NCI-H2171 treated with DMSO at 0.1 percent for 48 hours (cell line): ENCODE measurements at places on chromosomes 3 and 15.

DNA sequence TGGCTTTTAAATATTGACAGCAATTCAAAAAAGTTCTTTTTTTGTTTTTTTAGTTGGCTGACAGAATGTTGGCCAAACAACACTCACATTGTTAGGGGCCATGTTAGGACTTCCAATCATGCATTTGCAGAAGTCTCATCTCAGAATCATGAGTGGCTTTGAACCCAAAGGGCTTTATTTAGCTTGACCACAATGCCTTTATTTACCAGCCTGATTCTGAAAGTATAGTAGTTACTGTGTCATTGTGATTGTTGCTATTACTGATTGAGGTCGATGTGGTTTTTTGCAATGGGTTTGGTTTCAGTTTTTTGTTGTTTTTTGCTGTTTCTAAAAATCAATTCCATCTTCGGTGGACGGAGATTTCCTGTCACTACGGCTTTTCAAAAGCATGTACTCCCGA lies 7.2 kb downstream of the GLDN start:
- no peak for DNase-seq

- DNase-seq = no peak
Measured at GRCh38 chr3:126277629-126278378, 79.4 kb downstream of the KLF15 start.

DNA sequence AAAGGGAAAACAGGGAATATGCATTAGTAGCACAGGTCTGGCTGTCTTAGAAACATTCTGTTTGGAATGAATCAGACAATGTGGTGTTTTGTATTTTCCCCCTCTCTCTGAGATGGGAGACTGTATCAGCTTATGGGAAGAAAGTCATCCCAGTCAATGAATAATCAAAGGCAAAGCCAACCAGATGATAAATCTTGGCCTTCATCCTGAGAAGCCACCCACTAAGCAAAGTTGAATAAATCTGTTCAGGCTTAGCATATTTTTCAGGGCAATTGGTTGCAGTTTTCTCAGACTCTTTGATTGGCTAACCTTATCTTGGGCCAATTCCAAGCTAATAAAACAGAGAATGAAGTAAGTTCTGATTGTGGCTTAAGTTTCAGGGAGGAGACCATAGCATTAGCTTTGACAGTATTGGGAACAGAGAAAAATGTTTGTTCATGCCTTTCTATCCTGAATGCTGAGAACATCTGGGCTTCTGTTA lies 63.6 kb upstream of the ARL8B start:
- DNase-seq = no peak

DNA sequence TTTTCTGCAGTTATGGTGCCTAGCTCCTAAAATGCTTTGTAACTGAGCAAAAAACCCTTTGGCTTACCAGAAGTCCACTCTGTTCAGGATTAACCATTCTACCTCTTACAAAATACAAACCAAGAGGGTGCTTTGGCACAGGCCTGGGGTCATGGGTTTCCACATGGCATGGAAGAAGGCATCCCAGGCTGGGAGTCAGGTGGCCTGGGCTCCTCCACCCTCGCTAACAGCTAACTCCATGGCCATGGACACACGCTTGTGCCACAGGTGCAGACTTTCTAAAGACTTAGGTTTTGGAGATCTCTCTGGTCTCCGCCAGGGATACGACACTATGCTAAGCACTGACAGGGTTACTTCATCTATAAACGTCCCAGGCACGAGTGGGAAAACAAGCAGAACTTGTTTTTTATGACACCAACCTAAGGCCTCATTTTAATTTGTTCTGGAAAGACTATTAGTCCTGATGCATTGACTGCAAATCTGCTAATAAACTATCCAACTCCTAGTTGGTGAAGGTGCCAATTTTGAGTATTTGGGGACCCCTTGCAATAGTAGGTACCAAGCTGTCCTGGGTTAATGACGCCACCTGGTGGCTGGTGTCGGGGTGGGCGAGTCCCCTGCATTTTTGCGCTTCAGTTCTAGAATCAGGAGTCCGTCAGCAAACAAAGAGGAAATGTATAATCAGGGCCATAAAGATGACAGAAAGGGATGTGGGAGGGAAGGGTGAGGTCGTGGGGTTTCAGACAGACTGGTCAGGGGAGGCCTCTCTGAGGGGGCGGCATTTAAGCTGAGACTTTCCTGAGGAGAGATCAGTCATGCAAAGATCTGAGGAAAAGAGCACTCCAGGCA lies 10.3 kb upstream of the ALDH1A3 start:
- no peak for DNase-seq

GRCh38 chr15:53218666-53219580 lies 428.8 kb upstream of the ONECUT1 start:
- DNase-seq = no peak

DNA sequence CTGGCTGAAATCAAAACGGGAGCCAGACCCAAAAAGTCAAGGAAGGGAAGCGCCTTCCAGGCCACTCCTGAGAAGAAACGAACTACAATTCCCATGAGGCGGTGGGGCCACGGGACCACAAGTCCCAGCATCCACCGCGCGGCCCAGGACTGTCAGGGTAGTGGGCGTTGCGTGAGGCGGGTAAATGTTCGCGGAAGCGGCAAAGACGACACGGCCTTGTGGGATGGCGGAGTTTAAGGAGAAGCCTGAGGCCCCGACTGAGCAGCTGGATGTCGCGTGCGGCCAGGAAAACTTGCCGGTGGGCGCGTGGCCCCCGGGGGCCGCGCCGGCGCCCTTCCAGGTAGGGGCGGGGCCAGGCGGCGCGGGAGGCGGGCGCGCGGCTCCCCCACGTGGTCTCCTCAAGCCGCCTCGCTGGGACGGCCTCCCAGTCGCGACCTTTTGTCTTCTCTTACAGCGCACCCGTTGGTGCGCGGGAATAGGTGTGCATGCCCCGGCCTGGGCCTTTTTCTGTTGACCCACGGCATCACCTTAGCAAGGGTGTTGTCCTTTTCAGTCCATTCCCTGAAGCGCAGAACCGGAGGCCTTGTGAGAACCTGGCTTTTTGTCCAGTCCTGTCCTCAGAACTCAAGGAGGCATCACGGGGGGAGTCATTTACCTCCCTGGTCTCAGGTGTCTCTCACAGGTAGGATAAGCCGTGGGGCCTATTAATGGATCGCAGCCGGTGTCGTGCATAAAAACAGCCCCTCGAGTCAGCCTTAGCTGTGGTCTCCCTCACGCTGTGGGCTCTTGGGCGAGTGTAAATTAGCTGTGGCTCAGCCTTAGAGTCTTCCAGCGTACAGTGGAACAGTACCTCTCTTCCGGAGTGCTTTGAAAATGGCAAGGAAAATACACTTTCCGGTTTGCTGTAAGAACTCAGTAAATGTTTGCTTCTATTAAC lies at the start of gene SETMAR:
TSS of gene SETMAR (plus strand) at position 183 of the 937 bp plus-strand sequence. CDS start at position 185, 2 bp downstream.
- DNase-seq = peak; percentile 76

- peak; percentile 19 for DNase-seq
Measured at GRCh38 chr3:25044762-25045710, 383.0 kb upstream of the RARB start.

DNA sequence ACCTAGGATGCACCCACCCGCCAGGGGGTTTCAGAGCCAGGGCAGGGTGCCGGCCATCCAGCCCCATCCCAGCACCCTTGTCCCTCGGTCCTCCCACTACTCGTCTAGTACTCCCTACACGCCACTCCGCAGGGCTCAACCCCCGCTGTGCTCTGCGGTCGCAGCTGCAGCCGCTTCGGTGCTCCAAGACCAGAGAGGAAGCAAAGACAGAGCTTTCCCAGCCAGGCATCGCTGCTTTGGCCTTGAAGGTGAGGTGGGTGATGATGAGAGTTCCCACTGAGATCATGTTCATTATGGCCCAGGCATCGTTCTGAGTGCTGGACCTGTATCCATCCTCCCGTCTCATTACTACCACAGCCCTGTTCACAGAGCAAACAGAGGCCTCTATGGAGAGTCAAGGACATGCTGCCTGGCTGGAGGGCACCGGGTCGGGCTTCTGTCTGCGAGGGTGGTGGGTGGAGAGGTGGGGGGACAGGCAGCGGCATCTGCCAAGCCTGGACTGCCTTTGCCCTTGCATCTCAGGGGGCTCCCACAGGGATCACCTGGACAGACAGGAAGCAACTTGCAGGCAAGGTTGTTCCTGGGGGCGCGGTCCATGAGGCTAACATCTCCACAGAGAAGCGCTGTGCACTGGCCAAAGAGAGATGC lies 66.9 kb downstream of the KLF13 start:
- DNase-seq = no peak

DNA sequence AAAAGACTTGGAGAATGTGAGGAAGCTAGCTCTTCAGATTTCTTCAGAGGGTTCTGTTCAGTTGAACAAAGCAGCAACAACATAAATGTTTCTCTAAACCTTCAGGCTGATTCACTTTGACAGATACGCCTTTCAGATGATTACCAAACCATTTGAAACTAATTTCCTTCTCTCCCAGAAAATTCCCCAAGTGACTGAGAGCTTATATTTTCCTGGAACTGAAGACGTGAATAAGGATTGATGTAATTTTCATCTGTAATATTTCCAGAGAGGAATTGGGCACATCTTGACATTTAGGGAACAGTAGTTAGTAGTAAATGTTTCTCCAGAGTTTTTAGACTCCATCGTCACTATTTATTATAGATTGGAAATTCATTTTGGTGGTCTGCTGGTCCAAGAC lies 108.6 kb upstream of the AADACL2 start:
- no peak for DNase-seq

DNA sequence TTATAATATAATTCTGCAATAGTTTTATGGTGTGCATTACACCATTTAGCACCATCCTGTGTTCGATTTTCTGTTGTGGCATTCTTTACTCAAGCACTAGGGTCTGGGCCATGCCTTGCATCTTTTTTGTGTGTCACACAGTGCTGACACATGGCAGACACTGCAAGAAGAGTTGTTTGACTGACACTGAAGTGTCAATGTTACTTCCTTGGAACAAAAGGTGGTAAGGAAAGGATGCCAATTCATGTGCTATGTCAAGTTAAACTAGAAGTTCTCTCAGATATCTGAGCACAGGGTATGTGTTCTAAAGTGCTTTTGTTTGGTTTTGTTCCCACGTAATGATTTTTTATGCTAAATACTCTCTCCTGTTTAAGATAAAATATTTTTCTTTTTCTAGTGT lies 102.5 kb upstream of the UNC13C start:
- no peak for DNase-seq

DNA sequence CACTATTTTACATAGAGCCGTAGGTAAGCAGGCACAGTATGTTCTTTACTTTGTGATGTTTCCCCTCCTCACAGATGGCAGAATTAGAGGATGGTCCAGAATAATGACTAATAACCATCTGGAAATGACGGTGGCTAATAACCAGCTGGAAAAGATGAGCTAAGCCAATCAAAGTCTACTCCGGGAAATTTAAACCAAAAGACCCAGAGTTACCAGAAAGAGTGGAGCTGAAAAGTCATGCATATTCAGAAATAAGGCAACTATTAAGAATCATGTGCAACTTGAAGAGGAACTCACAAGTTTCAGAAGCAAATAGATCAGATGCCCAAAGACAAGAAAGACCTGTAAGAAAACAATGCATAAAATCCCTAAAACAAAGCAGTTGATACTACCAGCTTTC lies 33.6 kb downstream of the DMXL2 start:
- DNase-seq = no peak

- DNase-seq = no peak
Measured at GRCh38 chr3:167466966-167467365, 6.9 kb downstream of the SERPINI2 start.

- DNase-seq = peak; percentile 35
Measured at GRCh38 chr3:100354850-100355249, 20.3 kb downstream of the NIT2 start.

DNA sequence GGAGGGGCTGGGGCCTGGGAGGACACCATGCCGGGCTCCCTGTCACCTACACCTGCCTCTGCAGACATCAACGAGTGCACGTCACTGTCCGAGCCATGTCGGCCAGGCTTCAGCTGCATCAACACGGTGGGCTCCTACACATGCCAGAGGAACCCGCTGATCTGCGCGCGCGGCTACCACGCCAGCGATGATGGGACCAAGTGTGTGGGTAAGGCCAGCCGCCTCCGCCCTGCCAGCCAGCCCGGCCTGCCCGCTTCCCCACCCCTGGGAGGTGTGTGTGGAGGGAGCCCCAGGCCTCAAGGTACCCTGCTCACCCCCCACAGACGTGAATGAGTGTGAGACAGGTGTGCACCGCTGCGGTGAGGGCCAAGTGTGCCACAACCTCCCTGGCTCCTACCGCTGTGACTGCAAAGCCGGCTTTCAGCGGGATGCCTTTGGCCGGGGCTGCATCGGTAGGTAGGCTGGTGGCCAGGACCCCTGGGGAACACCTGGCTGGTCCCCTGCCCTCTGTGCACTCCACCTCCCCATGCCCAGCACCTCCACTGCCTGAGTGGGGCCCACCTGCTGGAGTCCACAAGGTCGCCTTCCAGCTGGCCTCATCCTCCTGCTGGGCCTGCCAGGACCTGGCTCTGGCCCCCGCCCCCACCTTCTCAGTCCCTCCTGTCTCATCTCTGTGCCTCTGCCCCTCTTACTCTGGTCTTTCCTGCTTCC lies 80.1 kb downstream of the FBLN2 start:
- no peak for DNase-seq
